ENCODE measurements at places on chromosomes 12 and 14.

DNA sequence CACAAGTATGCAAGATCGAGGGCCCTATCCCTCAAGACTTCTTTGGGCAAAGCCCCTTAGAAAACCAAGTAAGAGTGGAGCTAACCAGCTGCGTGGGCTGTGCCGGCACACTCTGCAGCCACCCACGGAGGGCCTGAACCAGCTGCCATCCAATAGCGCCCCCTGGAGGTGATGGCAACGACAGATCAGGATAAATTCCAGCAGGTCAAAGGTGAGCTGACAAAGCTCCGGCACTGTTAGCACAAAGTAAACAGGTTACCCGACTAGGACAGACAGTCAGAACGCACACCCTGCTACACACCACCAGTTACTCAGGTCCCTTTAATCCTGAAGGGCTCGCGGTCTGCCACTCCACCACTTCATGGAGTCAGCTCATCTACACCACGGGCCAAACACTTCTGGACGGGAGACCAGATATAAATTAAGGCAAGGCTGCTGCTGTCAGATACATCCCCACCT lies 4.9 kb downstream of the ZBTB39 start:
- peak; percentile 40 for DNase-seq

DNA sequence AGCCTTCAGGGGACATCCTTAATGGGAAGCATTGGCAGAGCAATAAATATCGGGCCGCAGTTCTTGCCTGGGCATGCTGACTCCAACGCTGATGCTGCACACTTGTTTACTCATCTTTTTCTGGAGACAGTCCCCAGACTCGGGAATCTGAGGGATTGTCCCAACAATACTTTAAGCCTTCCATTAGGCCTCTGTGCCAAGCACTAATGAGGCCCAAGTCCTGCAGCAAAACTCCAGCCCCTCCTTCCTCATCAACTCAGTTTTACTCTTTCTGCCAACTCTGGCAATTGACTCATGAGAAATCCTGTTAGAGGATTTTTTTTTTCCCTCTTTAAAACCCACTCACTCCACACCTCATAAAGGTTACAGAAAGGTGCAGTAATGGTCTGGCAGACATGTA lies 233.4 kb upstream of the PELI2 start:
- DNase-seq, result no peak

DNA sequence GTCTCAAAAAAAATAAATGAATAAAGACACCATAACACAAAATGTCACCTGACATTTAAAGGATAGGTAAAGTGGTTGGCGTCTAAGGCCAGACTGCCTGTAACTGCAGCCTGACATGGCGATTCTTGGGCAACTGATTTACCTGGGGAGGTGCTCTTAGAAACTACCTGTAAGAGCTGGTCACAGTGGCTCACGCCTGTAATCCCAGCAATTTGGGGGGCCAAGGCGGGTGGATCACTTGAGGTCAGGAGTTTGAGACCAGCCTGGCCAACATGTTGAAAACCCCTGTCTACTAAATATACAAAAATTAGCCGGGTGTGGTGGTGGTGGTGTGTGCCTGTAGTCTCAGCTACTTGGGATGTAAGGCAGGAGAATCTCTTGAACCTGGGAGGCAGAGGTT lies 8.4 kb downstream of the RPL6 start:
- no peak for DNase-seq

- DNase-seq, result no peak
Observed at GRCh38 chr14:96192975-96193805, 11.4 kb upstream of the BDKRB2 start.

- DNase-seq, result no peak
Observed at GRCh38 chr12:131420867-131421447, 289.9 kb upstream of the SFSWAP start.

DNA sequence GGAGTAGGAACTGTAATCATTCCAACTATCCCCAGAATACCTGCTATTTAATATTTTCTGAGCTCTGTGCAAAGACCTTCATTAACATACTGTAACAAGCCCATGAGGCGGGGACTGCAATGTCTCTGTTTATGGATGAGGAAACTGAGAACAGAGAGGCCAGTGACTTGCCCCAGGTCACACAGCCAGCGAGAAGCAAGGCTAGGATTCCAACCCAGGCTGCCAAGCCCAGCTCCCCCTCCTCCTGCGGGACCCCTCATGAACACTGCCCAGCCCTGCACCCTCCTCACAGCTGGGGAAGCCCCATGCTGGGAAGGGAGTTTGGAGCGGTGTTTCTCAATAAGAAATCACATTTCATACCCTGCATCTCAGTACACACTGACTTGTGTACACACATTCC lies 10.9 kb downstream of the HVCN1 start:
- no peak for DNase-seq

GRCh38 chr12:42568952-42569915 lies 20.3 kb downstream of the PRICKLE1 start:
- DNase-seq, result peak; percentile 54

DNA sequence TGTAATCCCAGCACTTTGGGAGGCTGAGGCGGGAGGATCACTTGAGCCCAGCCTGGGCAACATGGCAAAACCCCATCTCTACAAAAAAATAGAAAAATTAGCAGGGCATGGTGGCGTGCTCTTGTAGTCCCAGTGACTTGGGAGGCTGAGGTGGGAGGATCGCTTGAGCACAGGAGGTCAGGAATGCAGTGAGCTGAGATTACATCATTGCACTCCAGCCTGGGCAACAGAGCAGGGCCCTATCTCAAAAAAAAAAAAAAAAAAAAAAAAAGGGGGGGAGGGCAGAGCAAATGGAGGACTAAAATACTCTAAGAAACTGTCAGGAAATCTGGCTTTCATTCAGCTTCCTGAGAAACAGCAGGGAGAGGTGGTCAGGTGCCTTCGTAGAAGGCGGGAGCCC lies 31.7 kb upstream of the TSPAN9 start:
- no peak for DNase-seq

DNA sequence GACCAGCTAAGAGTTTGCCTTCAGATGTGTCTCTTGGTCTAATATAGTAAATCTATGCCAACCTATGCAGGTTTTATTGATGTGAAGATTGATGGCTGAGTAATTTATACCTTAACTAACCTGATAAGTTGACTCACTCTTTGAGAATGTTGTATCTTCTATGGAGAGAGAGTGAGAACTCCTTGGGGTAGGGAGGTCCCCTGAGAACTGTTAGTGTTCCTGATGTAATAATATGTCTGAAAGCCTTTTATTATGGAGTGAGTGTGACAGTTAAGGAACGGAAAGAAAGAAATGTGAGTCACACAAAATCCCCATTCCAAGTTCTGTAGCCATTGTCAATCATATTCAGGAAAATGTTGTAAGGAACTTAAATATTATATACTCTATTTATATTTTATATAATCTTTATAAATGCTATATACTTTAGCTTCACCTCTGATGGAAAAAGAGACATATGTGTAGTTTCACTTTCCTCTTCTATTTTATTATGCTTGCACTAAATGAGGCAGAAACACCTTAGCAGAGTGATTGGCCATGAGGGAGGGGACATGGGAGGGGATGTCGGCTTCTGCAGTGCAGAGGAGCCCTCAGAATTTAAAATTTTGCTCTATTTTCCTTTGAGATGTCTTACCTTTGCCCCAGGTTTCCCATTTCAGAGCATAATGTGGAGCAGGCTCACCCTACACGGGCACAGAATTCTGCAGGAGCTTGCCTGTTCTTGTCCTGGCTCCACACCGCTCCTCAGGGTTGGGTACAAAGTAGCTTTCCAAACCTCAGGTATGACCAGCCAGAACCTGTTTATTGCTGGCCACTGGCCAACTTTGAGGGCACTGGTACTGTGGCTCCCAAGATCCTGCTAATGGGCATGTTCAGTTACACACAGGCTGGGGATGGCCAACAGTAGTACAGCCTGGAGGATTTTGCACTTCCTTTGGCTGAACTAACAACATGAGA lies 57.7 kb downstream of the ARF6 start:
- peak; percentile 74 for DNase-seq

GRCh38 chr14:38948171-38948570 lies 154.9 kb downstream of the SEC23A start:
- no peak for DNase-seq

DNA sequence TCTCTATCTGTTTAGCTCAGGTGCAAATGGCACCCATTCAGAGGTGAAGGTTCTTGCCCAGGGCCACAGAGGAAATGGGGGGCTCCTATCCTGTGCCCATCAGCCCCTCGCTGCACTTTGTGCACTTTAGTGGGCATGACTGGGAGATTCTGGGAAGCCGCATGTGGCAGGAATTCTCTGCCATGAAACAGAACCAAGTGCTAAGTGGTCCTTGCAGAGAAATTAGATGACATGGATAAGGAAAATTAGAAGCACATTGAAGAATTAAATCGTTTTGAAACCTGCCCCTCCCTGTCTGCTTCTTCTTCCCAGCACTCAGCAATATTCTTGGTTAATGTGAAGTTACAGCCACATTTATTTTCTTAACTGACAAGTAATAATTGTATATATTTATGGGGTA lies 185.2 kb upstream of the RTL1 start:
- DNase-seq, result no peak

GRCh38 chr14:57865403-57866198 lies at the start of gene SLC35F4:
TSS of gene SLC35F4 (minus strand) at chr14:57866092.
- DNase-seq, result no peak

GRCh38 chr12:55849616-55850343 lies 7.0 kb upstream of the MMP19 start:
- no peak for DNase-seq

DNA sequence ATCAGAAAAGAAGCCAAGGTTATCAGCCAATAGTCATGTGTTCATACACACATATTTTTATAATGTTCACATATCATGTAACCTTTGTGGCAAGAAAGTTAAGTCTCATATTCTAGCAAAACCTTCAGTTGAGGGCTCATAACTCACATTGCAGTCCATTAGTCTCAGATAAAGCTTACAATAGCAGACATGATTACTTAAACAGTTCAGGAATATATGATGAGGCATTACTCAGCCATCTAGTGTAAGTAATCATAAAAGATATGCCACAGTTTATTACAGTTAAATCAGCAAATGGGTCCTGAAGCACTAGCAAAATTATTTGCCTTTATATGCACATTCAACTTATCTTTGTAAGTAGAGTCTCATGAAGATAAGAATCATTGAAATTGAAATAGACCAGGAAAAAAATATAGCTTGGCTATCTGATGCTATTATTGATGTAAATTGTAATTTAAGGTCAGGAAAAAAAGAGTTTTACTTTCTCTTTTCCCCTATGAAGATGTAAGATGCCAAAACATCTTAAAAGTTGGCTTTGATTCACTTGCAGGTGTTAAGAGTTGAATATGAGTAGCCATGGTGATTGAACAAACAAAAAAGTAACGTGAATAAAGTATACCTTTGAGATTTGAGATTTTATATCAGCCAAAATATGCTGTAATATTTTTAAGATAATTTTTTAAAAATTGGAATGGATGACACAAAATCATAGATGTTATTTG lies 537.0 kb downstream of the SLC6A15 start:
- no peak for DNase-seq

GRCh38 chr14:99596772-99597171 lies 7.2 kb downstream of the CCDC85C start:
- DNase-seq, result no peak

- peak; percentile 86 for DNase-seq
Observed at GRCh38 chr12:76158518-76159321, 74.2 kb upstream of the NAP1L1 start.

GRCh38 chr14:90388437-90388836 lies 8.4 kb upstream of the CALM1 start:
- peak; percentile 74 for DNase-seq

DNA sequence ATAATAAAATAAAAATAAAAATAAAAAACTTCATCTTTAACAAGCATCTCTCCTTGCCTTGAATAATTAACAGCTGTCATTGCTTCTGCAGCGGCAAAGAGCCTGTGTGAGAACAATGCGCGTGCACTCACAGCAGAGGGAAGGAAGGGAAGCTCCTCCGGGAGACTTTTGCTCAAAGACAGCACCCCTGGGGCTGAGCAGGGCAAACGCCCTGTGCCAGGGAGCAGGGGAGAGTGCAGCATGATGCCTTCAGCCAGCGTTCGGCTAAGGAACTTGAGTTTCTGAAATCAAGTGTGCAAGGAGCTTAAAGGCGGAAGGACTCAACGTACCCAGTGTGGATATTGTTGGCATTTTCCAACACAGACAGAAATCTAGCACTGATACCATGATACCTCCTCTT lies 120.5 kb downstream of the RIMBP2 start:
- DNase-seq, result no peak

- no peak for DNase-seq
Observed at GRCh38 chr14:58077621-58078020, 74.4 kb downstream of the ARMH4 start.

DNA sequence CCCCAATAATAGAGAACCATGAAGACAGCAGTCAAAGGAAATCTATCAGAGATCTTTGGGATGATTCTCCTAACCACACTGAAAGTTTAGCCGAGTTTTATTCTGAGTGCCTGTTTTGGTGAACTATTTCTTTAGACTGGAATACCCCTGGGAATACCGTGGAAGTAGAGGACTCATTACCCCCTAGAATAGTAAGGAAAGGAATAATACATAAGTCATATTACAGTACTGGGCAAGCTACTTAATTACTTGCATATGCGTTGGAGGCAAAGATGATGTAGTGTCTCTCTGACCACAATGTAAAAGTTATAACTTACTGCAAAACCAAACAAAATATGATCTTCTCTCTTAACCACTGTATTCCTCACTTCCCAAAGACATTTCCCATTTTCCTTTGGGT lies 25.5 kb downstream of the ZC2HC1C start:
- no peak for DNase-seq

GRCh38 chr12:91551927-91552326 lies 369.3 kb upstream of the DCN start:
- DNase-seq, result no peak

- no peak for DNase-seq
Observed at GRCh38 chr14:67577909-67578749, 21.9 kb downstream of the PIGH start.

DNA sequence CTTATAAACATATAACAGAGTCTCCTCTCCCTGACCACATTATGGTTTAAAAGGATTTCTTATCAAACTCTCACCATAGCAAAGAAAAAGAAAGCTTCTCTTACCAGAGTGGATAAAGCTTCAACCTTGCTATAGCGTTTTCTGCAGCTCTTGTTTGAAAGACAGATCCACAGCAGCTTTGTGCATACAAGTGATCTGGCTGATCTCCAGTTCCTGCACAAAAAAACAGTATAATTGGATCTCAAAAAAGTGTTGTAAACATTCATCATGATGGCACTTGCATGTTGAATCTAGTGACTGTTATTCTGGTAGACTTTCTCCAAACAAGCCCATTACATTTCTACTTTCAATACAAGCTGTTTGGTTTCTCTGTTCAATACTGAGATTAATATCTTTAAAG lies 178.9 kb upstream of the MGAT4C start:
- DNase-seq, result no peak

DNA sequence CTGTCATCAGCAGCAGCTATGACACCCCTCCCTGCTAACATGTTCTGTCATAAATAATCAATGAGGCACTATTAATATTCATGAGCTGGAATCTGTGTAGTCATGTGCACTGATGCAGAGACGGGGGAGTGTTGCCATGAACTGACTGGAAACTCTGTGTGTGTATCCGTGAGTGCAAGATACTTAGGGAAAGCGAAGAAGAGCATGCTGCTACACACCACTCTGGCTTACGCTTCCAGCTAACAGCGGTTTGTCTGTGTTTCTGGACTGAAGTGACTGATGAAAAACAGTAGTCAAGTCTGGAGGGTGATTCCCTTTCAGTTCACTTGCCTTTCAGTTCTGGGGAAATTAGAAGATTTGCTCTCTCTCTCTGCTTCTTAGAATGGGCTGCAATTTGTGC lies 249.4 kb downstream of the PDZRN4 start:
- no peak for DNase-seq

- no peak for DNase-seq
Observed at GRCh38 chr12:115421796-115422709, 738.1 kb upstream of the TBX3 start.
